IPS-NIHi11 (cell line): ENCODE measurements at places on chromosomes 4 and X.

DNA sequence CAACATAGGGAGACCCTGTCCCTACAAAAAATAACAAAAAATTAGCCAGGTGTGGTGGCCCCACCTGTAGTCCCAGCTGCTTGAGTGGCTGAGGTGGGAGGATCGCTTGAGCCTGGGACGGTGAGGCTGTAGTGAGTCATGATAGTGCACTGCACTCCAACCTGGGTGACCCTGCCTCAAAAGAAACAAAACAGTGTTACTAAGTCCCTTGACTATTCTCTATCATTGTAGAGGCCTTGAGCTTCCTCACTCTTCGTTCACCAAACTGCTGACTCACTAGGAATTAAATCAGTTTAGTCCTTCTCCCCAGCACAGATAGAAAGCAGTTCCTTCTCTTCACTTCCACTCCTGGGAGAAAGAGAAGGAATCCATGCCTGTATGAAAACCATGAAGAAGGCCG is 14.5 kb downstream of the CDS1 start:
- no peak for DNase-seq

- DNase-seq: no peak
Measured at GRCh38 chr4:113537628-113538027, 223.9 kb downstream of the CAMK2D start.

GRCh38 chr4:98261405-98262291 is 464 bp downstream of the RAP1GDS1 start:
- peak; percentile 37 for DNase-seq

DNA sequence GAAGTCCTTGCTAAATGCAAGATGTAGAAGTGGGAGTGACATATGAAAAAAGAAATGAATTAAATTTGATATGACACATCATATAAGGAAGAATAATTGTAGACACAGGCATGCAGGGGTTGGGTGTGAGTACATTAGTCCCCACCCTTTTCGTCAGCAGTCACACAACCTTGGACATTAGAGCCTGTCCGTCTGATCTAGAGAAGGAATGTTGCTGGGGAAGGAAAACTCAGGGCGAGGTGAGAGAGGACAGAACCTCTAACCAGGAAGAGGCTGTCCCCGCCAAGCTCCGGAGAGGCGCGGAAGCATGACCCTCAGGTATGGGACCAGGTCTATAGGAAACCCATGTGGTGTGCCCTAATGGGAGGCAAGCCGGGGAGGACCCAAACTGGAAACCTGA is 102.1 kb downstream of the RELL1 start:
- no peak for DNase-seq

- no peak for DNase-seq
Measured at GRCh38 chrX:46759645-46759974, 692 bp upstream of the SLC9A7 start.

DNA sequence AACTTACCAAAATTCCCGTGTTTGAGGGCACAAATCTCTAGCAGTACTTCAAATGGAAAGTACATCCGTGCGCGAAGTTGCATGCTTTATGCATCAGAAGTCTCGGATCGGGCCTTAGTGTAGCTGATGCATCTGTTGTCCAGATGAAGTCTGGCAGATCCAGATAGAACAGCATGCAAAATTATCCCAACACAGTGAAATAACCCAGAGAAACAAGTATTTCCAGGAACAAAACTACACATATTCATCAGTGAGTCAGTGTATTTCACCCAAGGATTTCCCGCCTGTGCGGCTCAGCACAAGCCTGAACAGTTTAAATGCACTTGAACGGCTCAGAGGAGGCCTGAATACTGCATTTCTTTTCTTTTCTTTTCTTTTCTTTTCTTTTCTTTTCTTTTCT is 27.4 kb upstream of the CLDN24 start:
- DNase-seq: no peak

GRCh38 chrX:110180176-110180927 is 137.5 kb downstream of the AMMECR1 start:
- no peak for DNase-seq

GRCh38 chrX:76127341-76127740 is 45.5 kb upstream of the PBDC1 start:
- DNase-seq: no peak

DNA sequence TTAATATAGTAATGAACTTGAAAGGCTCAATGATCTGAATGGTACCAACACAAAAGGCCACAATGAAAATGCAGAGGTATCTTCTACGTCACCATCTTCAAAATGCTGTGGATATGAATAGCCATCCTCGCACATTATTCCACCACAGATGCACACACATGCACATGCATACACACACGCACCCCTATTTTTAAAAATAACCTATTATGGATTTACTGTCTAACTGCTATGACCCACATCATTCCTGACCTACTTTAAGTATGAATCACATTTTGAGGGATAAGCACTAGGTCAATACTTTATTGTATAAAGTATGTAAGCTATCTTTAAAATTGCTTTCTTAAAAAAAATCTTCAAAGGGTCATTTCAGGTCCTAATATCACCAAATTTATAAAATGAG is 24.4 kb upstream of the CORIN start:
- DNase-seq: no peak

GRCh38 chr4:113832803-113833202 is 71.3 kb upstream of the CAMK2D start:
- no peak for DNase-seq

DNA sequence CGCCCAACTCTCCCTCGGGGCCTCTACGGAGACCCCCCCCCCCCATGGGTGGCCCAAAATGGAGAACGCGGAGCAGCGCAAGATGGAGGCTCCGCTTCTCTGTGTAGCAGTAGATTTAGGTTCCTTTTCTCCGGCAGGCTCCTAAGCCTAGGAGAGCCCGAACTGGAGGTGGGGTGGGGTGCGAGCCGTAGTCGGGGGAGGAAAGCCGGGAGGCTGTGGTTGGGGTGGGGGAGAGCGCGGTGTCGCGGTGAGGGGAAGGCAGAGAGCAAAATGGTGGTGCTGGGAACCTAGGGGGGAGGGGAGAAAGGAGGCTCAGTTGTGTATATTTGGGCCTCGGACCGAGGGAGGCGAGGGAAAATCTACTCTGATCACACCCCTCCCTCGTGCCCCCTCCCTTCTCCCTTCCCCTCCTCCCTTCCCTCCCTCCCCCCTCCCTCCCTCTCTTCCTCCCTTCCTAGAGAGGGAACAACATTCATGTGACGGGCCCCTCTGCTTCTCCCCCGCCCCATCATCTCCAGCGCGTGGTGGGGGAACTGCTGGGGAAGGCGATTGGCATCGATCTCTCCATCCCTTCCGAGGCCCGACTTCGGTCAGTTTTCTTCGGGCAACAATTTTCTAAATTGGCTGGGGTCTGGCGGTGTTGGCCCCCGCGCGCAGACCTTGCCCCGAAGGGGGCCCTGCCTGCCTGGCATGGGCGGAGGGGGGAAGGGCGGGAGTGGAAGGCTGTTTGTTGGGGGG is at the start of gene STAG2:
STAG2 (plus strand) TSS at position 439 of the 738 bp plus-strand sequence. CDS start 60,922 bp downstream, outside the sequence.
- DNase-seq: peak; percentile 15

GRCh38 chr4:21290562-21290961 is 590.3 kb downstream of the PACRGL start:
- no peak for DNase-seq

GRCh38 chr4:77471821-77472495 is 133.7 kb upstream of the CXCL13 start:
- no peak for DNase-seq

DNA sequence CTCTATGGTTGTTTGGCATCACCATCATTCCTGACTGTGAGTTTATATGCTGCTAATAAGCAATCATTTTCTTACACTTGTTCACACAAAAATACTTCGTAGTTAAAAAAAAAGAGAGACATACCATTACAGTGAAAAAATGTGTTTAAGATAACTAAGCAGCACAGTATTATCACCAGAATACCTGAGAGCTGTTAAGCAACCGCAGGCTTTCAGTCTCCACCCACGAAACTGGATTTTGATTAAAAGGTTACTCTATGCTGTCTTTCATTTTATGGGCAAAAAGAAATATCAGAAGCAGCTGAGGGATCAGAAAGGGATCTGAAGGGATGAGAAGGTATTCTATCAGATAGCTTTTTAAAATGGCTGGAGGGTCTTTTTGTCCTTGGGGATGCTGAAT is 148.3 kb downstream of the NEK1 start:
- no peak for DNase-seq

- no peak for DNase-seq
Measured at GRCh38 chrX:68895341-68895755, 66.5 kb downstream of the EFNB1 start.

- DNase-seq: no peak
Measured at GRCh38 chr4:177047851-177048174, 255.1 kb upstream of the VEGFC start.

GRCh38 chr4:106194801-106195200 is 121.2 kb downstream of the TBCK start:
- no peak for DNase-seq

GRCh38 chr4:75015627-75016026 is 82.7 kb downstream of the PARM1 start:
- no peak for DNase-seq

DNA sequence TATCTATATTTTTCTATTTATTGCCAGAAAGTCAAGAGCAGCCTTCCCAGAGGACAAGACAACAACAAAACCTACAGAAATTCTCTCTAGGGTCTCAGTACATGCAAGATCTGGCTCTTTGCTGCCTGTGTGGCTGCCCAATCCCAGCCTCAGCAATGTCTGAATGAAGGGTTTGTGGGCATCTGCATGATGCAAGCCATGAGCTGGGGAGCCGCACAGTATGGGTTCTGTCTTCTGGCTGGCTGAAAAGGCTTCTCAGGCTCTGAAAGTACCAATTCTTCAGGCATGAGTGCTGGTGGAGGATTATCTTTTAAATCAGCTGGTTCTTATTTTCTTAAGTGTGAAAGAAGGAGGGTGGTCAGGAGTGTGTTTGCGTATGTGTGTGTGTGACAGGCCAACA is 104.6 kb downstream of the PDGFRA start:
- DNase-seq: no peak

GRCh38 chr4:182749667-182750167 is 167.5 kb downstream of the DCTD start:
- no peak for DNase-seq

GRCh38 chrX:45771114-45771513 is 570.4 kb upstream of the DIPK2B start:
- no peak for DNase-seq

- no peak for DNase-seq
Measured at GRCh38 chrX:132853040-132853439, 105.4 kb downstream of the HS6ST2 start.

DNA sequence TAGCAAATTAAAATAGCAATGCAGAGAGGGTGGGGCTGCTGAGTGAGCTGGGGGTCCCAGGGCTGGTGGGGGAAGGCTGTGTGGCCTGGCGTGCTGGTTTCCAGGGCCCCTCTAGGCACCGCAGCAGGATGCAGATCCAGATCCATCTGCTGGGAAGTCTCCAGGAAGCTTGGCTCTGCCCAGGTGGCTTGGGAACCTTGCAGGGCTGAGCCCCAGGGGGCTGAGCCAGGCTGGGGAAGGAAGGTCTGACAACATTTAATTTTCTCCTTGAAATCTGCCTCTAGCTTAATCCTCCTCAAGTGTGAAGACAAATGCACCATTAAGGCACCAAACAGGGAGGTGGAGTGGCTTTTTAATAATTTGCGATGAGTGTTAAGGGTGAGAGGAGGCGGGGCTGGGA is 31.7 kb downstream of the SORCS2 start:
- DNase-seq: no peak

DNA sequence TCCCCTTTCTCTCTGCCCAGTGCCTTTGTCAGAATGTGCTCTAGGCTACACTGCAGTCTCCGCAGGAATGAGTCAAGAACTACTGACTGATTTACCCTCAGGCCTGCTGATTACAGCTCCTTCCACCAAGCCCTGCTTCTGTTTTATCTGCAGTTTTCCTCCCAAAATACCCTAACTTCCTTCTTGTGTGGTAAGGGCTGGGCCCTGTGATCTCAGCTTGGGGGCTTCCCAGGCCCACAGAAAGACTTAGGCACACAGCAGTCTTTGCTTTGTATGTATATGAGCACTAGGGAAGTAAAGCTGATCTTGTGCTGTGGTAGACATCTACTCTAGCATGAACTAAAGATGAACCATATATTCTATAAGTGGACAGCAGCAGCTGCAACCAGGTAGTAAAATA is 18.8 kb downstream of the PAK3 start:
- no peak for DNase-seq

GRCh38 chr4:183455431-183456195 is 11.2 kb downstream of the CDKN2AIP start:
- DNase-seq: no peak
